Stimulated activated CD4-positive, alpha-beta T cell treated with anti-CD3 and anti-CD28 coated beads, Interleukin-15, amount 100 ng/mL, for 1 hour (primary cell): ENCODE measurements at places on chromosomes 5 and 9.

GRCh38 chr9:70049236-70049635 lies 5.6 kb downstream of the MAMDC2 start:
- DNase-seq = no peak

DNA sequence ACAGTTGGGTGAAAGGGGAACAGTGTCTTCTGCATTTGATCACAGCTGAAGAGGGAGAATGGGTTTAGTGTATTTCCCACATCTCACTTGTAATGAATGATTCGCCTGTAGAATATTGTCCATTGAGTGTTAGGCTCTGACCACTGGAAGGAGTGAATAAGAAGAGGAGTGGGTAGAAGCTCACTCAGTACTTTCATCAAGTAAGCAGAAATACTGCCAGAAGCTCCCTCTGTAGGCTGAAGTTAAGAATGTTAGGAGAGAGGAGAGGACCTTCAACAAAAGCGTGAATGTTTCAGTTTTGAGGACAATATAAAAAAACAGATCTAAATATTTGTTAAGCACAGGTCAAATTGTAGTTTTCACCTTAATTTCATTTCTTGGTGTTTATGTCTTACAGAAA lies 27.5 kb downstream of the FSD1L start:
- no peak for DNase-seq

DNA sequence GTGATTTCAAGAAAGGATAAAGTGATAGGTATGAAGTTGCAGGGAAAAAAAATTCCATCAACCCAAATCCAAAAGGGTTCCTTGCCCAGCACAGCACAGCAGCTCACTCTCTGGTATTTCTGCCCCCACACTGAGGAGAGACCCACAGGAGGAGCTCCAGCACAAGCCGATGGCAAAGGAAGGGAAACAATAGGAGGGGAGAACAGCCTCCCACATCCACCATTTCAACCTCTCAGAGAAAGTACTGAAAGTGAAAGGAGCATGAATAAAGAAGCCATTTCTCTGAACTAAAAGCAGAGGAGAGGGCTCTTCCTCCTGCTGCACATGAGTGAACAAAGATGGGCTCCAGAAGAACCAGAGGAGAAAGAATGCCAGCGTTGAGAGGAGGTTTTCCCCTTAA lies 54.9 kb upstream of the ZSWIM6 start:
- no peak for DNase-seq

DNA sequence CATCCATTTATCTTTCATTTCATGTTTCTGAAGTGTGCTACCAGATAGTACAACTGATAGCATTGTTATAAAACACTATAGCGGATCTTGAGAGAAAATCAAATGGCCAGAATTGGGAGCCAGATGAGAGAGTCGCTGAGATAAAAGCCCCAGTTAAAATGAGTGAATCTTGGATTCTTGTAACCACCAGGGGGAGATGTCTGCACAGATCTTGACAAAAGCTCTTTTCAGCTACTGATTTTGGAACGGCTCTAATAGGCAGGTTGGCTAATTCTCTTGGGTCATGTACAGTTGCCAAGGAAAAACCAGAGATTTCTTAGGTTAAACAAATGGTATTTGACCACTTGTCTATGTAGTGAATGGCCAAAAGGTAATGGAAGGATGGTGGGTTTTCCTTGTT lies 21.7 kb downstream of the F2RL2 start:
- DNase-seq = no peak

DNA sequence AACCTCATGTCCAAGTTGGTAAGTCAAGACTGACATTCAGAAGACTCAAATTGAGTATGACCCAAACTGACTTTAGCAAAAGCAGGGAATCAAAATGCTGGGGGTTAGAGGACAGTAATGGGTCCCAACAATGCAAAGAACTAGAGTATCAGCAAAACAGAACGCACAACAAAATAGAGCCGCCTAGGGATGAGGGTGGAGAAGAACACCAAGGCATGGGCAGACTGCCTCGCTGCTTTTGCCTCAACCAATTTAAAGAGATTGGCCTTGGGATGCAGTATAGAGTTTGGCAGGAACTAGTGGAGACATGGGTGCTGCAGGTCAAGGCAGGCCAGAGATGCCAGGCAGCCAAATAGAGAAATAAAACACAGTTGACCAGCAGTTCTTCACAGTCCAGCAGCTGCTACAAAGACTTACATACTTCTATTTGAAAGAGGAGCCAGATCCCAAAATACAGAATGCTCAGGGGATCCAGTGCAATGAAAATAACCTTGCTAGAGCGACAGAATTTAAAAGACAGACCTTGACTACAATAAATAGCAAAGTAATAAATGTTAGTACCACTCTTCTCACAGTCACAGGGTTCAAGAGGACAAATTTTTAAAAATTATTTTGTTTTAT lies 83.9 kb upstream of the NIPBL start:
- DNase-seq = no peak

DNA sequence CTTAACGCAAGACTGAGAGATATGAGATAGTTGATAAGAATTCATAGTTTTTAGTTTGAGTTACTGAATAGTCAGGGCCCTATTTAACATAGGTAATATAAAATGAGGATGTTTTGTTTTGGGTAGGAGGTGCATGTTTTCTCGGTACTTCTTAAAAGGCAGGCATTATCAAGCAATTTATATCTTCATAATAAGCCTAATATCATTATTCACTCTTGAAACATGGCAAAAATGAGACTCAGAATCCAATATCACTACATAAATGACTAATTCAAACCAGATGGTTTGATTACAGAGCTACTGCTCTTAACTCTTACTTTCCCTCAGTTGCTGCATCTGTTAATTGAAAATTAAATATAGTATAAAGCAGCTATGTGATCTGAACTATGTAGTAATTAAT lies 2038.7 kb downstream of the EFNA5 start:
- no peak for DNase-seq

GRCh38 chr5:75686480-75686879 lies 30.8 kb downstream of the POC5 start:
- no peak for DNase-seq

- DNase-seq = no peak
These were observed 545 bp downstream of the PALM2AKAP2 start for GRCh38 chr9:109780453-109781033.
